Activated T-cell treated with anti-CD3 and anti-CD28 coated beads for 1 hour (primary cell): ENCODE measurements at places on chromosomes 12 and 14.

DNA sequence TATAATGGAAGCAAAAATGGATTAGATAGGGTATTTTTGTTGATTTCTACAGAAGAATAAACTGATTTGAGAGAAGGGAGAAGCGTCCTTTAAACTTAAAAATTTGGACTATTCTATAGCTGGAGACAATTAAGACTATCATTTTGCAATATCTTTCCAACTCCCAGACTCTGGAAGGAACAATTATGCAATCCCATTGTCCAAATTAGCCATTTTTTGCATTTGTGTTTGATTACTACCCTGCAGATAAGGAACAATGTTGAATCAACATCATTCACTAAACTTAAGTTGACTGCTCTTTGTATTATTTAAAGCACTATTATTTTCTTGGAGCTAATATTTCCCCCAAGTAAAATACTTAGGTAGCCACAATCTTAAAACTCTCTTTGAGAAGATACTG lies 34.8 kb upstream of the SELPLG start:
- DNase-seq, result no peak

GRCh38 chr12:95516757-95517156 lies 34.5 kb downstream of the USP44 start:
- DNase-seq, result no peak

- DNase-seq, result no peak
These were observed 108.6 kb downstream of the FOXN3 start for GRCh38 chr14:89308232-89308959.

GRCh38 chr12:1173781-1174617 lies 183.0 kb downstream of the ERC1 start:
- no peak for DNase-seq

DNA sequence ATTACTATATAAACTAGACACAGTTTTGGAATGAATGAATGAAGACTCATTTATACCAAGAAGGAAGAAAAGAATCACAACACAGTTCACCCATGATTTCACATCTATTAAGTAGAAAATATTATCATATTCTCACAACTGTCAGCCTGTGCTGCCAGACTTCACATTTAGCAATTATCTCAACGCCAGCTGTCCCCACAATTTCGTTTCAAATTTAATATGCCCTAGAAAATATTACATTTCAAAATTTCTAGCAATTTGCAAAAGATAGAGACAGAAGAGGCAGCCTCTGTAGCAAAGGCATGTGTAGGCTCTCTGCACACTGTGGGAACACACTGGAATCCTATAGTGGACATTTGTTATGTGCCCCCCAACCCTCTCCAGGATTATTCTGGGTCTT lies 83.6 kb downstream of the ANKS1B start:
- no peak for DNase-seq

- no peak for DNase-seq
These were observed 67.6 kb downstream of the AACS start for GRCh38 chr12:125132698-125133400.

DNA sequence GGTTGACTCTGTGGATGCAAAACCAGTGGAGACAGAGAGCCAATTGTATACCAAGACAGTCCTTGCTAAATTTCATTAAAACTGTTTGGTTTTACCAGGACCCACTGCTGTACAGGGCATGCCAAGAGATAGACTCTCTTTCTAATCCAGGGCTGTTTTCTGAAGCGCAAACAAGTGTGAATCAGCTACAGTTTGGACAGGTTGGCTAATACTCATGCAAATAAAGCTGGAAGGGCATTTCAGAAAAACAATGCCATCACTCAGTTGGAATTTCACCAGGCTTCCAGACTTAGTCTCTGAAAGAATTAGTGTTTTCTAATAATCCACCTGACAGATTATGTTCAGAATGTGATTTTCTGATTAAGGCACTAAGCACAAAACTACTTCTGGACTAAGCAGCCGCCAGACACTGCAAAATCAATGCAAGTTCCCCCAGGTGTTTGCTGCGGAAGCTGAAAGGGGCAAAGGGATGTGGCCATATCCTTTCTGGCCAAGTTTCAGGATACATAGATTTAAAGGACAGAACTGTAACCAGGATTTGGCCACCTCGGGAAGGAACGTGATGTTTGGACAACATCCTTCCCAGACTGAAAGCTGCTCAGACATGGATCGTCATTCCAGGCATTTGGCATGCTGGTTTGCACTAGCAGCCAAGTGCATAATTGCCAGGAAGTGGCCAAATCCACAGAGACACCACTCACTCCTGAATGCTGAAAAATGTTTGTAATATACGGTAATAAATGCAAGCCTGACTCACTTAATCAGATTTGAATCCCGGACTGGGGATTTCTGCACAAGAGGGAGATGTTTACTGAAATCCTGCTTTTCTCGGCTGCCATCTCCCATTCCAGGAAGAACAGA lies 32.0 kb upstream of the CDKN3 start:
- no peak for DNase-seq

DNA sequence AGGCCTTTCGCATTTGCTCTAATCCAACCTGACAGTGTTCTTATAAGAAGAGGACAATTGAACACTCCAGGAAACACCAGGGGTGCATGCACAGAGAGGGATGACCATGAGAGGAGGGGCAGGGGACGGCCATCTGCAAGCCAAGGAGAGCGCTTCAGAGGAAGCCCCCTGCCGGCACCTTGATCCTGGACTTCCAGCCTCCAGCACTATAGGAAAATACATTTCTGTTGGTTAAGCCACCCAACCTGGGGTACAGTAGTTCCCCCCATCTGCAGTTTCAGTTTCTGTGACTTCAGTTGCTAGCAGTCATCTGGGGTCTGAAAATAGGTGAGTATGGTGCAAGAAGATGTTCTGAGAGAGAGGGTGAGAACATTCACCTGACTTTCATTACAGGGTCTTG lies 64.7 kb downstream of the CLMN start:
- no peak for DNase-seq

DNA sequence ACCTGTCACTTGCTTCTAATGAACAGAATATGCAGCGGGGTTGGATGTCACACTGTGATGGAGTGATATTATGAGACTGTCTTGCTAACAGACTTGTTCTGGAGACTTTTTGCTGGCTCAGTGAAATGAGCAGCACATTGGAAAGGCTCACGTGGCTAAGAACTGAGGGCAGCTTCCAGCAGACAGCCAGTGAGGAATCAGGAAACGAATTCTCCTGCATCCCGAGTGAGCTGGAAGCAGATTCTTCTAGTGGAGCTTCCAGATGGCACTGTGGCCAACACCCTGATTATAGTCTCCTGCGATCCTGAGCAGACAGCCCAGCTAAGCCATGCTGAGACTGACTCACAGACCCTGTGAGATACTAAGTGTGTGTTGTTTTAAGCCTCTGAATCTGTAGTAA lies 16.1 kb upstream of the TSPAN9 start:
- DNase-seq, result no peak

GRCh38 chr12:32151086-32151485 lies 44.4 kb downstream of the BICD1 start:
- DNase-seq, result no peak

DNA sequence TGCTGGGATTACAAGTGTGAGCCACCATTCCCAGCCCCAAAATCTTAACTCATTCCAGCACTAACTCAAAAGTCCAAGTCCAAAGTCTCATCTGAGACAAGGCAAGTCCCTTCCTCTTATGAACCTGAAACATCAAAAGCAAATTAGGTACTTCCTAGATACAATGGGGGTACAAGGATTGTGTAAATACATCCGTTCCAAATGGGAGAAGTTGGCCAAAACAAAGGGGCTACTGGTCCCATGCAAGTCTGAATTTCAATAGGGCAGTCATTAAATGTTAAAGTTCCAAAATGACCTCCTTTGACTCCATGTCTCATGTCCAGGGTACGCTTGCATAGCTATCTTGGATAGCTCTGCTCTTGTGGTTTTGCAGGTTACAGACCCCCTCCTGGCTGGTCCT lies 94.7 kb upstream of the PPM1H start:
- DNase-seq, result no peak
